ENCODE measurements at places on chromosomes 11 and 22.

DNA sequence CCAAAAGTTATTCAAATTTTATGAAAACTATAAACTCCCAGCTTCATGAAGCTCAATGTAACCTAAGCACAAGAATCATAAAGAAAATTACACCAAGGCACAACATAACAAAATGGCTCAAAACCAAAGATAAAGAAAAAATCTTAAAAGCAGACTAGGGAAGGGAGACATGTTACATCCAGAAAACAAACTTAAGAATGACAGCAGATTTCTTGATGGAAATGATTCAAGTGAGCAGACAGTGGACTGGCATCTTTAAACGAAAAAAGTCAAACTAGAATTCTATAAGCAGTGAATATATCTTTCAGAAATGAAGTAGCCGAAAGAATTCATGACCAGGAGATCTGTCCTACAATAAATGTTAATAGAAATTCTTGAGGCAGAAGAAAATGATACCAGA, 75.6 kb downstream of the SHANK2 start:
- DNase-seq = no peak

DNA sequence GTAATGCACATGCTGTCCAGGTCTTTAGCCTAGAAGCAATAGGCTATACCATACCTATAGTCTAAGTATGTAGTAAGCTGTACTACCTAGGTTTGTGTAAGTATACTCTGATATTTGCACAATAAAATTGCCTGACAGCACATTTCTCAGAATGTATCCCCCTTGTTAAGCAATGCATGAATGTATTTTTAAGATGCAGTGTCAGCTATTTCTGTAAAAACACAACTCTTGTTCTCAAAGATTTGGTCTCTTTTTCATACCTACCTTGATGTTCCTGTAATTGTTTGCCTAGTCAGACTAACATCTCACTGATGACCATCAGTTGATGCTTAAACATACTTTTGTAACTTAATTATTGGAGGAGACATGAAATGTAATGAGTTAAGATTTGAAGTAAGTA, 619.9 kb downstream of the CNTN5 start:
- DNase-seq = no peak

DNA sequence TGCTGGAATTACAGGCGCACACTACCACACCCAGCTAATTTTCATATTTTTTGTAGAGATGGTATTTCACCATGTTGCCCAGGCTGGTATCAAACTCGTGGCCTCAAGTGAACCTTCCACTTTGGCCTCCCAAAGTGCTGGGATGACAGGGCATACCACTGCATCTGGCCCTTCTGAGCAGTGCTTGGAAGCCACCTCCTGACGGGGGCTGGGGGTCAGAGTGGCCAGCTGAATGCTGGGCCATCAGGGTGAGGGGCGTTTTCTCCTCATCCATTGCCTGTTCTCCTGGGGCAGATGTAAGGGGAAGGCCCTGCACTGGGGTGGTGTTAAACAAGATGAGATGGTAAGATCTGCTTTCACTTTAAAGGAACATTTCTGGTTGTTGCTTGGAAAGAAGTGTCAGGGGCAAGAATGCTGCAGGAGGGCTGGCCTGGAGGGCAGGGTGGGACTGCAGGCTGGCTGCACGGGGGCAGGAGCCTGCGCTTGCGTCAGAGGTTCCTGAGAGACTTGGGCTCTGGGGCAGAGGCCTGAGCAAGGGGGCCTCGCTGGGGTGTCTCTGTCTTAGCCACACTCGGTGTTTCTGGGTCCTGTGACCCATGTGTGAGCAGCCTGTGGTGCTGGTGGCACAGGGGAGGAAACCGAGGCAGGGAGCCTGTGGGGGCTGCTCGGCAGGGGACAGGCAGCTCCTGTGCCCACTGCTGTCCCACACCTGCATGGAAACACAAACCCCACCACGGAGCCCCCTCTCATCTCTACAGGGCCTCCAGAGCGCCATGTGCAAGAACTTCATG, 17.2 kb downstream of the DGCR6L start:
- no peak for DNase-seq

DNA sequence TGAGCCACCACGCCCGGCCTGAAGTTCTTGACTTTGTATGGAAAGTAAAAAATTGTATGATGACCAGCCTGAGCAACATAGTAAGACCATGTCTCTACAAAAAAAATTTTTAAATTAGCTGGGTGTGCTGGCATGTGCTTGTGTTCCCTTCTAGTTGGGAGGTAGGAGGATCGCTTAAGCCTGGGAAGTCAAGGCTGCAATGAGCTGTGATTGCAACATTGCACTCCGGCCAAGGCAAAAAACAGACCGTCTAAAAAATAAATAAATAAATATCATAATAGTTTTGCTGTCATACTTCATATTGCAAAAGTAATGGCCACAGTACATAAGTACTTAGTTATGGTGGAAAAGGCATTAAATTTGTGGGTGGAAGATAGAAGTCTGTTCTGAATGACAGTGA, 3.4 kb downstream of the AGBL2 start:
- no peak for DNase-seq

DNA sequence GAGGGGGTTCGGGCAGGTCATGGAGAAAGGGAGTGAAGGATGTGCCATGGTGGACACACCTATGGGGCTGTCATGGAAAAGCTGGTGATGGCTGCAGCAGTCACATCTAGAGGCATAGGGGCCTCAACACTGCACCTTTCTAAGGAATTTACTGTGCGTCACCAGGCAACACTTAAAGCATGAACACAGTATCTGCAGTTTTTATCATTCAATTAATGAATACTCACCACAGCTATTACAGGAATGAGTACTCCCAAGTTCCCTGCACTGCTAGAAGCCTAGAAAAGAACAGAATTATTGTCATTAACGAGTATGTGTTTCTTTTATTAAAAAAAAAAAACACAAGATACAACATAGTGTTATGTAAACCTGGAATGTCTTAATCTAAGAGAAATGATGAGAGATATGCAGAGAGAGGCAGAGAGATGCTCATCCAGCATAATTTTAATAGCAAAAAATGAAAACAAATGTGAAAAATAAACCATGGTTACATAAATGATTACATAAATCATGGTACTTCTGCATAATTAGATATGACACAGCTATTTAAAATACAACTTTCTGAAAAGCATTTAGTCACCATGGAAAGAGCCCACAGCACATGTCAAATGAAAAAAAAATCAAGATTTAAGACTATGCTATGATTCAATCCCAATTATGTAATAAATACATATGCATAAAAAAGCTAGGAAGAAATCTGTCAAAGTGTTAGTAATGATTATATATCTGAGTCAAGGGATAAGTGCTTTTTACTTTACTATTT, 19.2 kb downstream of the SERPIND1 start:
- DNase-seq = no peak

DNA sequence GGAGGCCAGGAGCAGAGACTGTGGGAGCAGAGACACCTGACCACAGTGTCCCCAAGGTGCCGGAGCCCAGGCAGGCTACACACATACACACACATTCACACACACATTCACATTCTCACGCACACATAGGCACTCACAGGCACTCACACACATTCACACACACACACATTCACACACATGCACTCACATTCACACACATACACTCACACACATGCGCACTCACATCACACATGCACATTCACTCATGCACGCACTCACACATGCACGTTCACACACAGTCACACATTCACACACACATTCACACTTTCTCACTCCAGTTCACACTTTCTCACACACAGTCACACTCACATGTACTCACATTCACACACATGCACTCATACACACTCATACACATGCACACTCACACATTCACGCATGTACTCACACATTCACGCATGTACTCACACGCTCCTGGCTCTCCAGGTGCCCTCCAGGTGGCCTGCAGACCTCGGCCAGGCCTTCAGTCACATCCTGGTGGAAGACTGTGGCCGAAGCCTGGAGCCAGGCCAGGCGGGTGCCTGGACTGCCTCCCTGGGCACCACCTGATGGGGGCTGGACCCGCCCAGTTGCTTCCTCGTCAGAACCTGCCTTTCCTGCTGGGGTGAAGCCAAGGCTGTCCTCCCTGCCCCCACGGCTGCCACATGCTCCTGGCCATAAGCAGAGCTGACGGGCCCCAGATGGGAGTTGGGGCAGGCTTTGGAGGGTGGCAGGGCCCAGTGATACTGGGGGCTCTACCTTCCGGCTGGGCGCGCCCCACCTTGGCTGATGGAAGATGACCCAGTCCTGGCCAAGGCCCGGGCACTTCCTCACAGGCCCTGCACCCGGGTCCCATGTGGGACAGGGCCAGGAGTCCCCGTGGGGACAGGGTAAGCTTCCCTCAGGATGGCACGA, 89.5 kb downstream of the WNT7B start:
- DNase-seq = no peak

GRCh38 chr11:66316849-66317251, at the start of gene CD248:
Gene CD248, minus strand, starts transcription at chr11:66317044. Its CDS starts 17 bp downstream, at chr11:66317027.
- DNase-seq = no peak

- DNase-seq = no peak
These were observed 43.7 kb downstream of the KREMEN1 start for GRCh38 chr22:29116397-29117123.

- peak; percentile 36 for DNase-seq
These were observed 135.2 kb downstream of the MAML2 start for GRCh38 chr11:96207459-96208449.

GRCh38 chr22:44805711-44806110, 53.3 kb downstream of the ARHGAP8 start:
- DNase-seq = no peak

DNA sequence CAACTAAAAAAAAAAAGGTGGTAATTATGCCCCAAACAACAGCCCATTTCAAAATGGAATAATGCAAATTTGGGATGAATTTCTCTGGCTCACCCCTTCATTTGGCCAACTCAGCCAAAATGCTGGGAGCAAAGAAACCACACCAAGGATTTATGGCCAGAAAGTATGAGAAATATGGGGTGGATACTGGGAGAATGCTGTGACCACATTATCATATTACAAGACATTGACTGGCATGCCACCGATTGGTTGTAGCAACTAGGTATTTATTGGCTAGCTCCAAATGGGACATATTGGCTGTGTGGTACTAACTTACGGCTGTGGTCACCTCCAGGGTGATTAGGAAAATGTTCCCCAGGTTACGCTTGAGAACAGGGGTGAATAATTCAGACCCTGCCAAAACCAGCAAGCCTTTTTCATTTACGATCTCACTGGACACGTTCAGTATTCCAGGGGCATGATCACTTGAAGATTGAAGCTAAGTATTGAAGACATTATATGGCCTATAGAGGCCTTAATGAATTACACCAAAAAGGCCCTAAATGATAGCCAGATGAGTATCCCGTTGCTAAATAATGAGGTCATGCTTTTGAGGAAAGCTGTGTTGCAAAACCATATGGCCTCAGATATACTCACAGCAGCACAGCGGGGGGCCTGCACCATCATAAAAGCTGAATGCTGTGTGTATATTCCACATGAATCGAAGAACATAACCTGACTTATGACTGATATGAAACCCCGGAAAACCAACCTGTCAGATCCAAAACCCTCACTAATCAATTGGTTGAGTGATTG, 3.8 kb upstream of the FDX1 start:
- no peak for DNase-seq

GRCh38 chr11:132719684-132720083, 812.6 kb downstream of the OPCML start:
- no peak for DNase-seq

DNA sequence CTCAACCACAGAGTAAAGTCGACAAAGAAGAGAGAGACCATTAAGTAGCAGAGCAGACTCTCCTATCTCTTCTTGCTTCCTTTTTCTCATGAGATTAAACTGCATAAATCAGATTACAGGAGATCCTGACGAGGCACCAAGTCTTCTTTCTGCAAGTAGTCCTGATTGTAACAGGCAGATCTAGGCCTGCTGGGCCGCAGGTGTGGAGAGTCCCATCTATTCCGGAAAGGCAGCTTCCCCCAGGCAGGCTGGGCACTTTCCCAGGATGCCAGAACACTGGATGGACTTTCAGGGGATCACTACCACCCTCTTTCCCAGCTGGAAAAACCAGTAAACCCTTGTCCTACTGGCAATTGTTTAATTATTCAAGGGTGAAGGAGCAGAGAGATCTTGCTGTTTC, 173.0 kb upstream of the CADM1 start:
- DNase-seq = no peak

GRCh38 chr11:2580061-2580421, 119.8 kb downstream of the KCNQ1OT1 start:
- no peak for DNase-seq

- DNase-seq = peak; percentile 42
These were observed 710 bp downstream of the MTCH2 start for GRCh38 chr11:47641600-47642098.

DNA sequence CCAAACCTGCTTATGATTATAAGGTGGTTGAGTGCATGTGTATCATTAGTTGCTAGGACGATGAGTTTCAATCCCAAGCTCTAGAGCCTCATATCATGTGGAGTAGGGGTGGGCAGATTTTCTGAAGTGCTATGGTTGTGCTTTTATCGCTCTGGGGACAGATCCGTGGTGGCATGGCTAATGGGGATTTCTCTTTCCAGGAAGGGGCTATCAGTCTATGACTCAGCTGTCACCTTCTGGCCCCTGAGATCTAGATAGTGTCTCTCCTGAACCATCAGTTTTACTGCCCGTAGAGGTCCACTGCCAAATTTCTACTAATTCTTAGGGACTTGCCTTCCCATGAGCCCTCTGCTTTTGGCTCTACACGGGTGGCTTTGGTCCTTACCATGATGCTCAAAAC, 51.8 kb downstream of the FDX1 start:
- DNase-seq = no peak

DNA sequence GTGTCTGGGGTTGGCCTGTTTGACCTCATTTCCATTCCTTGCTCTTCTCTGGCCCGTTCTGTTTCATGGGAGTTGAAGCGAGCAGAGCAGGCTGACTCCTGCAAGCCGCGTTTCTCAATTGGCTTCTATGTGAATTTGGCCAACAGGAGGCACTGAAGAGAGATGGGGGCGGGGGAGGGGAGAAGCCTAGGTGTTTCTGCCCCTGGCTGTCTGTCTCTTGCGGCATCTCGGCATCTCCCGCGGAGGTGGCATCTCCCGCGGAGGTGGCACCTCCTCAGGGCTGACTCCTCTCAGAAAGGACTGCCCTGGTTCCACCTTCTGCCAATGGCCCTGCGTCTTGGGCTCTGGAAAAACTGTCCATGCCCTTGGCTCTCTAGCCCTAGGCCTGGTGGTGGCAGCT, 125.6 kb upstream of the CSNK2A3 start:
- no peak for DNase-seq

DNA sequence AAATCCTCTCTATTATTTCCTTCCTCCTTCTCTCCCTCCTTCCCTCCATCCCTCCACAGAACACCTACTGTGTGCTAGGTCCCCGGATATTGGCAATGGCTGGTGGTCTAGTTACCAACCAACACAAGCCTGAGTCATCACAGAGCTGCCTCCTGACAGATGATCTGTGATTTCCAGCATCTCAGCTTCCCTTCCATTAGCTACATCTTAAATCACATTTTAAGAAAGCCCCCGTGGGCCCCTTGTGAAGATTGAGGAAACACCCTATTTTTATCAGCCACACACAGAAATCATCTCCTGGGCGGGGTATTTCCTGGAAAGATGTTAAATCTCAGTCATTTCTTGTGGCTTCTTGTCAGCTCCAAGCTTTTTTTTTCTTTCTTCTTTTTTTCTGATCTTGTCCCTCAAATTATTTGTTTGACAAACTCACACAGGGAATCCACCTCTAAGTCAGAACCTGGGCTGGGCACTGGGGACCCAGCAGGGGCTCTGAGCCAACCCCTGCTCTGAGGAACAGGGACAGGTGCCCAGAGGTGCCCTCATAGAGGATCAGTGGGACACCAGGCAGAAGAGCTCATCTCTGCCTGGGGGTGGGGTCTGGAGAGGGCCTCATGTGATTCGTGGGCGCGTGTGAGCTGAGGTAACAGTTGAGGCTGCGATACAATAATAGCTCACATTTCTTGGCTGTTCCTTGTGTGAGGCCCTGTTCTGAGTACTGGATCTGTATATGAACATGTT, 42.4 kb downstream of the CACNA1I start:
- no peak for DNase-seq
